ENCODE measurements at places on chromosomes 6 and 20.
A peak's percentile ranks its signal among the peaks of the same experiment; 100 is the strongest.

DNA sequence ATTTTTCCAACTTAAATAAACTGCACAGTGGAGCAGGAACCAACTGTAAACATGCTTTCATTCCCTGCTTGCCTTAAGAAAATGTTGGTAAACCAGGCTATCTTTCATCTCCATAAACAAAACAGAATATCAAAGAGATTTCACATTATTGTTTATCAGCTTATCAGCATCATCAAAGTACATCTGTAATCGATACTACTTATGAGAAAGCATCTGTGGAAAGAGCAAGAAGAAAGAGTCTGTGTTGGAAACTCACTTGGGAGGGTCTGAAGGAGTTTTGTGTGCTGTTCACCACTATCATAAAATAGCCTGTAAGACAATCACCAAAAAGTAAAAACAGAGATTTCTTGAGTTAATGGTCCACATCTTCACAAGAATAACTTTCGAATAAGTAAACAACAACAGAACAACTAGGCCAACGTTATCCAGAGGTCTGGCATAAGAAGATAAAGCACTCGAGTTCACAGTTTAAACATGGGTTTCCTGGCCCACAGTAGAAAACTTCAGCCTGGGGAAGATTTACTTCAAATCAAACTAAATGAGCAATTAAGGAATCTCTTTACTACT, 47.9 kb downstream of the EPB41L2 start:
- DNase-seq: no peak

DNA sequence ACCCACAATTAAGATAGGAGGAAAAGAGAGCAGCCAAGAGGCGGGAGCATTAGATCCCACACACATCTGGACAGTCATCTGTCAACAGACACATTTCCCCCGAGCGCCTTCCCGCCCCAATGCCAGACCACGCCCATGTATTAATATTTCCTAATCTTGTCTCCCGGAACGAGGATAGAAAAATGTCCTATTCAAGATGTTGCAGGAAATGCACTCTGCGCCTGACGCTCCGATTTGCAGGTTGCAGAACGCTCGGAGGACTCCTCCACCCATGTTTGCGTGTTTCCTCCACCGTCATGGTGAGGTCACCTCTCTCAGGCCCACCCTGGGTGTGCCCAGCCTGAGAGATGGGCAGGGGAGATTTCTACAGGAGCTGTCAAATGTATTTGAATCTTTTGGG, 215.2 kb downstream of the TAF4 start:
- DNase-seq: no peak

GRCh38 chr20:57450419-57450818, 59.2 kb downstream of the RBM38 start:
- DNase-seq: no peak

GRCh38 chr6:3777730-3778461, 26.4 kb upstream of the PXDC1 start:
- no peak for DNase-seq

DNA sequence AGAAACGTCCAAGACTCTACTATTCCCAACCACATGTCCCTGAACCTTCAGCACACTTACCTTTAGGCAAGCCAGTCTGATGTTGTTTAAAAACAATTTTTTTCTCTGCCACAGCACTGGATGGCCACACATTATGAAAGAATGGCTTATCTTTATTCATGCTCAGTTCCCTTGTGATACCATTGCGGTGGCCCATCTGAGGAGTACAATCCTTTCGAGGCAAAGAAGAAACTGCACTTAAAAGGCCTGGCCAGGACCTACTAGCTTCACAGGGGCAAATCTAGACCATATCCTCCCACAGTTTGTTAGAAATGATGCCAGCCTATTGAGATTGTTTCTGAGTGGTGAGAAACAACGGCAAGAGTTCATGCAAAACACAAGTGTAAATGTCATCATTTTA, 88.4 kb upstream of the PLEKHG1 start:
- no peak for DNase-seq

DNA sequence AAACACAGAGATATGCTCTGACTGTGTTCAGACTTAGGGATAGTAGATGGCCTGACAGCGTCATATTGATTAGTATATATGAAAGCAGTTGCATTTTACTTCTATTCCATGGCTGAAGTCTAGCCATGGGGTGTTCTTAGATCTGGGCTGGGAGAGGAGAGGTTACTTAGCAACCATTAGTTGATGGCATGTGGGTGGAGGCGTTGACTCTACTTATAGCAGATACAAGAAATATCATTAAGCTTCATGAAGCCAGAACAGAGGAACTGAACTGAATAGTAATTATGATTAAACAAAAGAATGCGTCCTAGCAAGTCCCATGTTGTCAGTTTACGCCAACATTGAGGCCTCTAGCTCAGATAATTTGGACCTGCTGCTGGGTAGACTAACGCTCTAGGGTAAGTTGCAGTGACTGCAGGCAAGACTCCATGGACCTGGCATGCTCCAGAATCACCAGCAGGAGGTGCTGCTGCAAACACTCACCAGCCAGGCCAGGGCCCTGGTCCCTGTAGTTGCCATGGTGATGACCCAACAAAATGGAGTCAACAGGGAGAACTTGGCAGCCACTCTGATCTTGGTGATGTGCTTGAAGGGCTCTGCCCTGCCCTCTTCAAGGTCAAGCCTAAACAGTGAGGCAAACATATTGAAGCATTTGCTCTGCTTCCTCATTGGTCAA, 477.3 kb downstream of the PREX1 start:
- DNase-seq: peak; percentile 65

DNA sequence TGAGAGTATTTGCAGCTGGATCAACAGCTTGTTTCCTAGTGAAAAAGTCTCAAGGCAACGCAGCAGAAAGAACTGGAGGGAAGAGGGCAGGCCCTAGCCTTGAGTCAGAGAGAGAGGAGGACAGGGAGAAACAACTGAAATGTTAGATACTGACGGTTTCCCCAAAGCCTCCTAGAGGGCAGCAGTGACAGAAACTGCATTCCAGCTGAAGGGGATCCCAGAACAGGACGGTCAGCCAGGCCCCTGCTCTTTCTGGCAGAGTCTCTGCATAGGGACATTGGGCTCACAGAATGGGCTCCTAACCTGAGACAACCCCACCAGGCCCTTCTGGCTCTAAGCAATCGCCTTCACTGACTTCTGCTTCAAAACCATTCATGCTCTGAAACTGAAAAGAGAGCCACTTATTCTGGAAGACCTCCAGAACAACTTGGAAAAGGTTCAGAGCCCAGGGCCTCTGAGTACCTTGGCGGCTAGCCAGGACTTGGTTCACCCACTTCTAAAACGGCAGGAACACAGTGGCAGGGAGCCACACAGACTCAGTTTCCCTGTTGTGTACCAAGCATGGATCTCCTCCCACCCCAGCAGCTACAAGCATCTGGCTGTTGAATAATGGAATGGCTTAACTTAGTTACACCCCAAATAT, 72.9 kb downstream of the PSMB1 start:
- peak; percentile 29 for DNase-seq

DNA sequence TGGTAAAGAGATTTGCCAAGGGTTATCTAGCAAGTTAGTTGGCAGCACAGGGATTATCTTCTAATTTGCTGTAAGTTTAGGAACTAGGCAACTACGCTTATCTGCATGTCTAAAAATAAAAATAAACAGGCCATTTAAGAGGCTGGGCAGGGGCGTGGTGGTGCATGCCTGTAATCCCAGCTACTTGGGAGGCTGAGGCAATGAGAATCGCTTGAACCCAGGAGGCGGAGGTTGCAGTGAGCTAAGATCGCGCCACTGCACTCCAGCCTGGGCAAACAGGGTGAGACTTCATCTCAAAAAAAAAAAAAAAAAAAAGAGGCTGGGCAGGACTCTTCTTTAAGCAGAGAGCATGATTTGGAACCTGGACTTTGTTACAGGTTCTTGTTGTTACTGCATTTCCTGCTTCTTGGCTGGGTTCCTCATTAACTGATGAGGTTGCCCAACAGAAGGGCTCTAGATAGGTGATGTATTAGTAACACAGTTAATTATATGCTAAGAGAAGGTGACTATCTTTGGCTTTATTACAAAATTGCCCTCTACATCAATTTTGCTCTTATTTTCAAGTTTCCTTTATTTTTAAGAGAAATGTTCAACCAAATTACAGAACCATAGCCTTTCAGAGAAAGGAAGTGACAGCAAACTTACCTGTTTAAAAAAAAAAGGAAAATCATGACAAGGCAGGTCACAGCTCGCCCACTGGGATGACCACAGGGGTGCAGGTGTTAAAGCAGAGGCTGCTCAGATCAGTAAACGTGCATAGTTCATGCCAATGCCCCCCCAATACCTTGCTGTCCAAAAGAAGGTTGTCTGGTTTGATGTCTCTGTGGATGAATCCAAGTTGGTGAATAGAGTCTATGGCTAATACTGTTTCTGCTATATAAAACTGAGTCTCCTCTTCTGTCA, 32.5 kb downstream of the STK38 start:
- DNase-seq: no peak

GRCh38 chr20:23205211-23205610, 119.1 kb upstream of the CD93 start:
- no peak for DNase-seq

- DNase-seq: no peak
Observed at GRCh38 chr6:42899871-42900270, 16.0 kb upstream of the PTCRA start.

DNA sequence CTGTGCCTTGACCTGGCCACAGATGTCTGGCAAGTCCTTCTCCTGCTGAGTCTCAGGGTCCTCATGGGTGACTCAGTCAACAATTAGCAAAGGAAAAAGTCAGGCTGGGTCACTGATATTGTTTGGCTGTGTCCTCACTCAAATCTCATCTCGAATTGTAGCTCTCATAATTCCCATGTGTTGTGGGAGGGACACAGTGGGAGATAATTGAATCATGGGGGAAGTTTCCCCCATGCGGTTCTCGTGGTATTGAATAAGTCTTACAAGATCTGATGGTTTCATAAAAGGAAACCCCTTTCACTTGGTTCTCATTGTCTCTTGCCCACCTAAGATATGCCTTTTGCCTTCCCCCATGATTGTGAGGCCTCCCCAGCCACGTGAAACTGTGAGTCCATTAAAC, 45.7 kb downstream of the PREX1 start:
- no peak for DNase-seq

- DNase-seq: no peak
Observed at GRCh38 chr6:138943089-138943625, 44.9 kb downstream of the REPS1 start.

GRCh38 chr6:108630050-108630714, 69.5 kb downstream of the FOXO3 start:
- DNase-seq: no peak

GRCh38 chr20:63840405-63840828, 9.4 kb upstream of the ZBTB46 start:
- DNase-seq: no peak

DNA sequence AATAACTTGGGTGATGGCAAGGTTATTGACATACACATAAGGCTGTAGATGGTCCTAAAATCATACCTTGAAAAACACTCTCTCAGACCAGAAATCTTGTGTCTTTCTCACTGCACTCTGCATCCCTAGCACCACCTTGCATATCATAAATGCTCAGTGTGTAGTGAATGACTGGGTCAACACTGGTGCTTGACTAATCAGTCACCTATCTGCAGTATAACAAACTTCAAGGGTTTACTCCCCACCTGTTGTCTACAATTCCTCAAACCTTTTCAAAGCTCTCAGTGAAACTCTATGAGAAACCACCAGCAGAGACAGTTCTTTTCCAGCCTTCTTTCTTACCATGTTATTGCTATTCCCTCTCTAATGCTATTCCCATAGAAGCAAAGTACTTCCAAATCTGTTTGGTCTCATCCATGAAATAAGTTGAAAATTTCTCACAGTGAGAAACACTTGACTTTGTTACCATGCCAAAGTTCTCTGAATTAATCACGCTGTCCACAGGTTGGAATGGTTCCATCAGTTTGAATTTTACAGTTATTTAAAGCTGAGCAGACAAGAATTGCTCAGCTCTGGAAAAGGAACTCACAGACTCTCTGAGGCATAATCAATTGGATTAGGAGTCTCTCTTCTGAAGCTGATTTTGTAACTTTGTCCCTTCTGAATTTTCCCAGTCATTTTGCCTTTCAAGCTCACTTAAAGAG, 104.8 kb upstream of the EYA4 start:
- DNase-seq: no peak

DNA sequence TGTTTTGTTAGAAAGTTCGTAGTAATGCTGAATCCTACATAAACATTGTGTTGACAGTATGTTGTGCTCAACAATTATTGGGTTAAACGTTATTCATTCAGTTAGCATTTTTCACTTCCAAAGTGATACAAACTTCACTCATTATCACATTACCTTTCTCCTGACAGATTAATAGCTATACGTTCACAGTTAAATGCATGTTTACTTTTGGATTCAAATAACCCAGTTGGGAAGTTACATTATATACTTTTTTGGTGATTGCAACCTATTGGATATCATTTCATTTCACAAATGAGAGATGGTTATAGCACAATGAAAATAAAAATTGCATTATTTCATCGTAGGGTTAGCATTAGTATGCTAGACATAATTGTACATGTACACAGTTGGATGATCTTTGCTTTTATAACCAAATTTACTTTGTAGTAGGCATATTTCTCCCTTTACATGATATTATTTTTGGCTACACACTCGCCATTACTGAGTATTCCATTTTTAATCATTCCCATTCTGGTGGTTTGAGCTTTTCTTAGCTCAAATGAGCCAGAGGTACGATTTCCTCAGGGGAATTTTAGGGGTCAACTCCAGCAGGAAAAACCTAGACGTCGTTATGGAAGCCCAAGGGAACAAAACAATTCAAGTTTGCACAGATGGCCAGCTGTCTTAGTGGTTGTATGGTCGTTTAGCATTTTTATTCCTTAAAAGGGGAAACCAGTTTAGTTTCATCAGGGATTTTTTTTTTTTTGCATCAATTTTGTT, 2.1 kb upstream of the HIVEP1 start:
- no peak for DNase-seq

Measured in testis (tissue), 5 donors.